Fibroblast of skin of left quadriceps (primary cell): ENCODE measurements at places on chromosomes 4 and X.

DNA sequence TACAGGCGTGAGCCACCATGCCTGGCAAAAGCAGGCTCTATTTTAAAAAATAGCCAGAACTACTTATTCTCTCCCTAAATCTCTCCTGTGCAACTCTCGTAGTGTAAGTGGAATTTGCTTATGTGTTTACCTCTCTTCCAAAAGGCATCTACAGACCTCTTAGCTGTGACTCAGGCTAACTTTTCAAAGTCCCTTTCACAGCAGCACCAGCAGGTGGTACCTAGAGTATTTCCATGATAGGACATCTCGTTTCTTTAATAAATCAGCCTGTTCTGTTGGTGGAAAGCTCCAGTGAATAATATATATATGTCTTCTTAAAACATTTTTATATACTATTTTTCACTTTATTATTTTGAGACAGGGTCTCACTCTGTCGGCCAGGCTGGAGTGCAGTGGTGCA, 89.0 kb downstream of the NSUN7 start:
- DNase-seq = no peak

DNA sequence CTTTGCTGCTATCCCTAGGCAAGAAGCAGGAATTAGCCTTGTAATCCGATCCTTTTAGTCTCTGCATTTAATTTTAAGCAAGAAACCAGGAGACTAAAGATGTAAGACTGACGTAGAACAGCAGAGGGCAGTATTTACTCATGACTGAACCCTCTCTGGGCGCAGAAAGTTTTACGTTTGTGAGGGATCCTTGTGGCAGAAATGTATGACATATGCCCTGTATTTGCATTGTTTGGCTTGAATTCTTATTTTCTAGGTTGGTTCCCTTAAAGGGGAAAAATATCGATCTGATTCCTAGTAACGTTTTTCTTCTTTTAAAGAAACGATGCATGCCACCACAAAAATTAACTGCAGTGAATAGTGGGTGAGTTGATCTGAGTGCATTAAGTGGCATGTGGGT, 1.3 kb upstream of the FAT4 start:
- peak; percentile 90 for DNase-seq

- no peak for DNase-seq
These were observed 82.6 kb downstream of the MTMR1 start for GRCh38 chrX:150775569-150776350.

GRCh38 chr4:35229021-35229420, 1015.3 kb downstream of the ARAP2 start:
- DNase-seq = no peak

GRCh38 chr4:185559915-185560281, 24.6 kb upstream of the PDLIM3 start:
- peak; percentile 11 for DNase-seq
